ENCODE measurements at places on chromosomes 6 and 20.

DNA sequence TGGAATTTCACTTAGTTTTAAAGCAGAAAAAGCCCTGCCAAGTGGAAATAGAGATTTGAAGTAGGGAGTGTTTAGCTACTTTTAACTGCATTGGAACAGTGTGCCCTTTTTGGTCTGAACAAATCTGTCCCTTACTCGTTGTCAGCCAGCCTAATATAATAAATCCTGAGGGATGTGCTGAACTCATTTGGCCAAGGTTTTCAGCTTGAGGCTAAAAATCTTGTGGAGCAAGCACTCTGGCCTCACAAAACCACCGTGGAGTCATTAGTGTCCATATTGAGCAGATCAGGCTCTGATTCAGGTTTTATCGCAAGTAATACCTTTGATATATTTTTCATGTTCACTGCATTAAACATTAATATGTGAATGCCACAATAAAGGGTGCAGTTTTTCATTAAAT, 383.5 kb downstream of the FRK start:
- no peak for DNase-seq

DNA sequence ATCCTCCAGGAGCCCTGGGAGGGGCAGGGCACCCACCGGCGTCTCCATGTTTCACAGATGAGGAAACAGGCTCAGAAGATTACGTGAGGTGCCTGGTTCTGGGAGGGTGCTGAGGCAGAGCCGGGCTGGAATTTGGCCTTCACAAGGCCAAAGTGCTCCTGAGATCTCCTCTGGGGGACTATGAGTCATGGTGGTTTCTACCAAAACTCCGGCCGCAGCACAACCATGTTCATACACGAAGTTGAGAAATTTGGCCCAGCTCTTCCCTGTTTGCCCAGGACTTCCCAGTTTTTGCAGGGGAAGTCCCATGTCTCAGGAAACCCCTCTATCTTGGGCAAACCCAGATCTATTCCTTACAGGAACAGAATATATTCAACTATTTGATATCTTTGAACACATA, 172.9 kb upstream of the CDYL start:
- DNase-seq: no peak

- DNase-seq: no peak
These were observed 15.5 kb downstream of the ZNF831 start for GRCh38 chr20:59178983-59179595.

DNA sequence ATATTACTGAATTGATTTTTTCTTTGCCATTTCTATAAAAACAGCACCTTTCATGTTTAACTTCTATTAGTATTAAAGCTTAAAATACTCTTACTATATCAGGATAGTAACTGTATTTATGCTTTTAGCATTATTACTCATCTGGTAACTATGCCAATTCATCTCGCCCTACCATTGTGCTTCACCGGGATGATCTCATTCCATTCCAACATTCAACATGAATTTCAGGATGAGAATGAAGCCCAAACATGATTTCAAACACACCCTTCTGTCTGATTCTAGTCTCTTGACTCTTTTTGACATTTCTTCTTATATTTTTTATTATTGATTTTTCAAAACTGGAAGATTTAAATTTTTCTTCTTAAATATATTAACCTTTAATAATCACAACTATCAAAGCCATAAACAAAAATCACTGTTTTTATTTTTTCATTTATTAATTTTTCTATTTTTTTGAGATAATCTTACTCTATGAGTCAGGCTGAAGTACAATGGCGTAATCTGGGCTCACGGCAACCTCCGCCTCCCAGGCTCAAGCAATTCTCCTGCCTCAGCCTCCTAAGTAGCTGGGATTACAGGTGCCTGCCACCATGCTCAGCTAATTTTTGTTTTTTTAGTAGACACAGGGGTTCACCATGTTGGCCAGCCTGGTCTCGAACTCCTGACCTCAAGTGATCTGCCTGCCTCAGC, 46.7 kb downstream of the GJA1 start:
- no peak for DNase-seq

- DNase-seq: no peak
These were observed 120.7 kb downstream of the DST start for GRCh38 chr6:56521976-56522375.

- no peak for DNase-seq
These were observed 42.0 kb upstream of the ID4 start for GRCh38 chr6:19795211-19795610.

DNA sequence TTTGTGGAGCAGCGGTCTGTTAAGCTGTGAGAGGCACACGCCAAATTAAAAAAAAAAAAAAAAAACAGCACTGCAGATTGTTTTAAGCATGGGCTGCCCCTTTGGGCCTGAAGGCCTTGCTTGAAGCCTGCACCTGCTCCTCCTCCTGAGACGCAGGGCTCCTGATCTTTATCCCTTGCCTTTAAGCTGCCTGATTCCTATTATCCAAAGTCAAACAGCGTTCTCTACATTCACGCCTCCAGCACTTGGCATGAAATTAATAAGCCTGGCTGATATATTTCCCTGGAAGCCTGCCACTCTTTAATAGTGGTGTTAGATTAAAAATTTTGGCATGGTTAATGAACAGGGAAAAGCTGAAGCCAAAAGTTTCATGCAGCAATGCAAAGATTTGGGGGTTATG, 163.9 kb downstream of the FAXC start:
- DNase-seq: no peak

DNA sequence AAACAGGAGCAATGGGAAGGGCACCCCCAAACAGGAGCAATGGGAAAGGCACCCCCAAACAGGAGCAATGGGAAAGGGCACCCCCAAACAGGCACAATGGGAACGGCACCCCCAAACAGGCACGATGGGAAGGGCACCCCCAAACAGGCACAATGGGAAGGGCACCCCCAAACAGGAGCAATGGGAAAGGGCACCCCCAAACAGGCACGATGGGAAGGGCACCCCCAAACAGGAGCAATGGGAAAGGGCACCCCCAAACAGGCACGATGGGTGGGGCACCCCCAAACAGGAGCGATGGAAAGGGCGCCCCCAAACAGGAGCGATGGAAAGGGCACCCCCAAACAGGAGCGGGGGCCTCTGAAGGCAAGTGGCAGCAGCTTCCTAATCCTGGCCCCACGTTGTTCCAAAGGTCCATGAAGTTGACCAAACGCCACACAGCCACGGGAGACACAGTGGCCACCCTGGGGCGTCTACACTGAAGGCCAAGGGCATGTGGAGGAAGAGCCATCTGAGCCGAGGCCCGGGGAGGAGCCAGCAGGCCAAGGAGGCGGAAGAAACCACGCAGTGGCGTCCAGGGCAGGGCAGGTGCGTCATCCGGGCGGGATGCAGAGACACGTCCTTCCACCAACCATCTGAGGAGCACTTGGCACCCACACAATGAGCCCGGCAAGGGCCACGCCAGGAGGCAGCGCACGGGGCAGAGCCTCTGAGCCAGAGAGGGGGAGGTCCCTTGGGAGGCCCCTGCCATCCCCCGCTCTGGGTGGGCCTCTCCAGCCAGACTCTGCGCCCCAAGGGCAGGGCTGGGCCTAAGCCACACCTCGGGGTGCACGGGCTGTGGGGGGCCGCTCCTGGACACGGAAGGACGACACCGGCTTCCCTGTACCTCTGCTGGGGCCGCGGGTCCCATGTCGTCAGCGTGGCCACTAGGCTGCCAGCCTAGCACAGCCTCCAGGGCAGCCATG, 21.5 kb upstream of the NTSR1 start:
- no peak for DNase-seq

All from K562 (cell line).